ENCODE measurements at places on chromosomes 12 and 14. TPM values are rescaled to one million over a fixed set of nuclear protein-coding genes. Genes with fewer than 3 reads are reported as not detected.

KRT80 gene
- 2.1 TPM for polyA plus RNA-seq

MGP gene
- polyA plus RNA-seq = 4.0 TPM

MFAP5 gene
- polyA plus RNA-seq = 0.60 TPM

FAM181A gene
- polyA plus RNA-seq = not detected

PNMA1 gene
- polyA plus RNA-seq = 21.3 TPM
